ENCODE measurements at places on chromosomes 11 and 22. TPM values are rescaled to one million over a fixed set of nuclear protein-coding genes. Genes with fewer than 3 reads are reported as not detected.
A peak's percentile ranks its signal among the peaks of the same experiment; 100 is the strongest.

GRCh38 chr11:75872887-75873416 is 57.9 kb downstream of the UVRAG start:
- H3K4me3 ChIP-seq, result no peak overlapping the region
- H3K27me3 ChIP-seq, result no peaks in the 10 kb centered on the region
- peaks cover 14% of the 10 kb centered on the region for H3K4me1 ChIP-seq
- DNase-seq, result no peak

DNA sequence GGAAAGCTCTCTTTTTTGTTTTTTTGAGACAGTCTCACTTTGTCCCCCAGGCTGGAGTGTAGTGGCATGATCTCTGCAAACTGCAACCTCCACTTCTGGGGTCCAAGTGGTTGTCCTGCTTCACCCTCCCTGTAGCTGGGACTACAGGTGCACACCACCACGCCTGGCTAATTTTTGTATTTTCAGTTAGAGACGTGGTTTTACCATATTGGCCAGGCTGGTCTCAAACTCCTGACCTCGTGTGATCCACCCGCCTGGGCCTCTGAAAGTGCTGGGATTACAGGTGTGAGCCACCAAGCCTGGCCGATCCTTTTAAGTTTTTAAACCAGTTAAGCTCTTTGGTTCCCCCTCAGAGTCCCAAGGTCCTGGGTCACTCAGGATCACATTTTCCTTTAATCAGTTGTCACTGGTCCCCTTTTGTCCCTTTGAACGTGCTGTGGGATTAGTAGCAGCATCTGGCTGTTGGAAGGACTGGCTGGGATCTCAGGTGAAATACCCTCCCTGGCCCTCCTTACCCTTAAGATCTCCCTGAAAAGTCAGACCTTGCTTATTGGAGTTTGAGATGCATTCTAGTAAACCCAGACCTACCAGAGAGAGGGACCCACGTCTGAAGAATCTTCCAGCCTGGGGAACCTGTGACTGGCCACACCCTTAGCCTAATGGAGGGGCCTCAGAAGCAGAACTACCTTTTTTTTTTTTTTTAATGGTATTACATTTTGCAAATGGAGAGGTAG is 8.1 kb downstream of the MALAT1 start:
- peak; percentile 62 for DNase-seq
- H3K4me3 ChIP-seq, result peak overlapping the region; percentile 20
- no peaks in the 10 kb centered on the region for H3K36me3 ChIP-seq

- H3K4me3 ChIP-seq, result peak overlapping the region; percentile 63
- H3K4me1 ChIP-seq, result no peaks in the 10 kb centered on the region
- DNase-seq, result no peak
These were observed 328.3 kb downstream of the TBC1D22A start for GRCh38 chr22:47090591-47091245.

DNA sequence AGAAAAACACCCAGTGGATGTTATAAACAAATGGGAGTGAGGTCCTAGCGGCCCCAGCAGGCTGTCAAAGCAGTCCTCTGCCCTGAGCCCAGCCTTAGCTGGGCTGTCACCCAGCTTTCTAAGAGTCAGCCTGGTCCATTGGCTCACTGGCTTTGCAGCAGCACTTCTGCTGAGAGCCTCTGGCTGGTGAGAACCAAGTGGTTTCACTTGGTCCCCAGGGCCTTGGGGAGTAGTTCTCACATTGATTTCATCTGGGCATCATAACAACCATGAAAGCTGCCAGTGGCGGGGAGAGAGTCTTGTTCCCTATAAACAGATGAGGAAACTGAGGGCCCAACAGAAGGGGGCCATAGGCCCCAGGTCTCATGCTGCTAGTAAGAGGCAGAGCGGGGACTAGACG is 11.4 kb downstream of the SEC14L6 start:
- H3K4me3 ChIP-seq, result no peak overlapping the region
- no peak overlapping the region for H3K27ac ChIP-seq
- no peak for DNase-seq
- H3K27me3 ChIP-seq, result no peaks in the 10 kb centered on the region

The PATE2 gene
- total RNA-seq, result 0.32 TPM

GRCh38 chr11:128572965-128573364 is 14.4 kb downstream of the ETS1 start:
- no peaks in the 10 kb centered on the region for H3K27me3 ChIP-seq
- no peaks in the 10 kb centered on the region for H3K4me1 ChIP-seq
- H3K4me3 ChIP-seq, result no peak overlapping the region
- no peaks in the 10 kb centered on the region for H3K36me3 ChIP-seq

All from breast epithelium (tissue), 4 donors.